ENCODE measurements at places on chromosomes 13 and 19.

DNA sequence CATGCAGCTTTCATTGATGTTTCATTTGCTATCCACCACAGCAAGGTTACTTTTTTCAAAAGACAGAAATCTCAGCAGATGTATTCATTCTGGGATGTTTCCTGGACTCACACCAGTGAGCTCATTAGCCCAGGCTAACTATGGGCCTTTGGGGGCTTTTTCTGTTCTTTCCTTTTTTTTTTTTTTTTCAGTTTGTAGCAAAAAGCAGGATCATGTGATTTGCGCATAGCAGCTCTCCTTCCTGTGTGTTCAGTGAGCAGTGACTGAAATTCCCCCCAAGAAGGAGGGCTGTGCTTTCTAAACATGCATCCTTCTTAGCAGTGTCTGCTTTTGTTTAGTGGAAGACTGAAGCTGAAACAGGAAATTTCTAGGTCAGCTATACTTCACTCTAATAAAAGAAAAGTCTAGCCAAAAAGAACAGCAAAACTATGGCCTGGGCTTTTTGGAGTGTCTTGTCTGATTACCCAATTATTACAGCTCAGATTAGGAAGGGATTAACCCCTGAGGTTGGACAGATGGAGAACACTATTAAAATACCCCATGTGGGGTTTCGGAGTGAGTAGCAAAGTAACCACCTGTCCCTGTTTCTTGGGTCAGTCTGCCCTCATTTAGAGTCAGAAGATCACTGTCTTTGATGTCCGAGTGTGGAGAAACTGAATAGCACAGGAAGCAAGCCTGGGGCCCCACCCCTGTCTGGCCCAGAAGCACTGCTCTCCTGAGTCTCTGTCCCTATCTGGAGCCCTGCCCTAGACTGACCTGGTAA lies 8.9 kb upstream of the AMER2 start:
- no peak for DNase-seq

DNA sequence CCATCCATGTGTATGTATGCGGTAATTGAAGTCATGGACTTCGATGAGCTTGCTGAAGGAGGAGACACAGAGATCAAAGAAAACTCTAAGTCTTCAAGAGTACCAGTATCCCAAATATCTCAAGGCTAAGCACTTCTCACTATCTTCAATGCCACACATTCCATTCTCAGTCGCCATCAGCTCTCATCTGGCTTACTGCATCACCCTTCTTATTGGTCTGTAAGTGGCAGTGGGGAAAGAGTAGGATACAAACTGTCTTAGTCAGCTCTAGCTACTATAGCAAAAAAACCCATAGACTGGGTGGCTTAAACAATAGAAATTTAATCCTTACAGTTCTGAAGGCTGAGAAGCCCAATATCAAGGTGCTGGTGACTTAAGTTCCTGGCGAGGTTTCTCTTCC lies 218.7 kb downstream of the POSTN start:
- DNase-seq: no peak

DNA sequence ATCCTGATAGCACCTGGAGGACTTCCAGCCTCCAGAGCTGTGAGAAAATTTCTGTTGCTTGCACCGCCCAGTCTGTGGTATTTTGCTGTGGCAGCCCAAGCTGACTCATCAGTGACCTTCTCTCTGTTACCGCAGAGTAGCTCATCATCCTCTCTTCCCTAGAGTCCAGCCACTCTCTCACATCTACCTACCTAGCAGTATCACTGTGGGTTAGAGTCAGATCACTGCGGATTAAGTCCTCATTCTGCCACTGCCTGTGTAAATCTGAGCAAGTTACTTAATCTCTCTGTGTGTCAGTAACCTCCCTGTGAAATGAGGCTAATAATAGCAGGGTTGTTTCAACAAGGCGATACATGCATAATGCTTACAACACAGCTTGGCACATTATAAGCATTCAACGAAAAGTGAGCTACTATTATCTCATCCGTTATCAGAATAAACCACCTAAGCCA lies 40.3 kb upstream of the USPL1 start:
- no peak for DNase-seq

DNA sequence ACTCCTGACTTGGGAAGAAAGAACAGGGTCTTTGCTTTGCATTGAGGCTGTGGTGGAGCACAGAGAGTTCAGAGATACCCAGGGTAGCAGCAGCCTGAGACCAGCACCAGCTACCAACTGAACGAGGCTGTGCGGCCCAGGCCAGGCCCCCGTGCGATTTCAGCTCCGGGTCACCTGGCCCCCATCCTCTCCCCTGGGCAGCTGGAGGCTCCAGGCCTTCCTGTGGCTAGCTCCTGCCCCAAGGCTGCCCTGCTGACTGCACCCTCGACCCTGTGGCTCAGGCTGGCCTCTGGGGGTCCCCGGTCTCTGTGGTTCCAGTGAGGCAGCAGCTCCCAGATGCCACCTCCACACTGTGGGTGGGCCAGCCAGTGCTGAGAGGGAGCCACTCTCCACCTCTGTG lies 52.8 kb downstream of the MCF2L start:
- DNase-seq: no peak

DNA sequence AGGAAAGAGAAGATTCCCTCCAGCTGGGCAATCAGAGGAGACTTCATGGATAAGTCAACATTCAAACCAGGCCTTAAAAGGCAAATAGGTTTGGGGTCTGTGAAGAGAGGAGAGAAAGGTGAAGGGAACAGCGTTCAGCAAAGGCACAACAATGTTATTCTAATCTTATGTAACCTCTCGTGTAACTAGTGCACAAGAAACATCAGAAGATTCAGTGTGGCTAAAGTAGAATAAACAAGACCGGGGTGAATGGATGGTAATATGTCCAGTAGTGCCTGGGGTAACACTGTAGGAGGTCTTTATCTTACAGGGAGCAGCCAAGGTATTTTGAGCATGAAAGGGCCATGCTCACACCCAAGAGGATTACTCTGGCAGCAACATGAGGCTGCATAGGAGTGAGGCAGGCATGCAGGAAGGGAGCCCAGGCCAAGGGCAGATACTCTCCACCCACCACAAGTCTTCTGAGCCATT lies 24.1 kb downstream of the LHFPL6 start:
- no peak for DNase-seq
